ENCODE measurements at places on chromosomes 3 and 15. TPM values are rescaled to one million over a fixed set of nuclear protein-coding genes. Genes with fewer than 3 reads are reported as not detected.

Gene NR2F2
- total RNA-seq, result not detected

DNA sequence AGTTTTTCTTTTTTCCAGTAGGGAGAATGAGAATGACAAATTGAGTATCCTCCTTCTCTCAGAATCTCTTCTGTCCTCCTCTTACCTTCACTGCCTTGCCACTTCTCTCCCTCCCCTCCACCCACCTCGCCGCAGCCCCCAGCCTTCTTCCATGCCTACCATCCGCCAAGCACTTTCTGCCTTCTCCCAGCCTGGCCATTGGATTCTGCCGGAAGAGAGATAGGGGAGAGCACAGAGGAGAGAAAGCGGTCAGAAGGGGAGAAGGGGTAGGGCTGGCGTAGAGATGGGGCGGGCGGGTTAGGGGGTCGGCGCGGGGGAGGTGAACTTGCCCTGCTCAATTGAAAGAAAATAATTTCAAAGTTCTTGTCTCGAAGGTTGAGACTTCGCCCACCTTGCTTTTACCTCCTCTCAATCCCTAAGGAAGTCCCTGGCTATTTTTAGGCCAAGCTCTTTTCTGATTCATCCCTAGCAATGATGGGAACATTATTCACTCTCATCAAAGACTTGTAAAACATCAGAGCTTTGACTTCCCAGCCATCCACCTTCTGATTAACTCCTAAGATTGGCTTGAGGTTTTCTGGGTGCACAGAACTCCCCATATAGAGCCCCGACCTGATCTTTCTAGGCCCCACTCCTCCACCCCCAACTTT lies 811 bp downstream of the C3orf52 start:
- DNase-seq, result no peak
- H3K27me3 ChIP-seq, result peaks cover 21% of the 10 kb centered on the region
- H3K4me1 ChIP-seq, result peaks cover 26% of the 10 kb centered on the region
- H3K4me3 ChIP-seq, result peak overlapping the region; percentile 83

Gene ATP10A
- total RNA-seq, result not detected

GRCh38 chr15:63083044-63083443 lies 38.6 kb upstream of the LACTB start:
- H3K4me3 ChIP-seq, result no peak overlapping the region
- H3K36me3 ChIP-seq, result no peaks in the 10 kb centered on the region
- H3K27me3 ChIP-seq, result peaks cover 17% of the 10 kb centered on the region
- no peaks in the 10 kb centered on the region for H3K4me1 ChIP-seq
- DNase-seq, result no peak
- no peak overlapping the region for H3K27ac ChIP-seq

- H3K4me3 ChIP-seq, result no peak overlapping the region
- H3K4me1 ChIP-seq, result peaks cover 10% of the 10 kb centered on the region
- peaks cover 3% of the 10 kb centered on the region for H3K27me3 ChIP-seq
- no peak for DNase-seq
- H3K27ac ChIP-seq, result no peak overlapping the region
Observed at GRCh38 chr3:24154013-24154695, 209.1 kb downstream of the NR1D2 start.

GRCh38 chr3:129182390-129183185 lies 1.1 kb downstream of the CNBP start:
- peaks cover 47% of the 10 kb centered on the region for H3K36me3 ChIP-seq
- peak overlapping the region; percentile 95 for H3K27ac ChIP-seq
- peaks cover 52% of the 10 kb centered on the region for H3K4me1 ChIP-seq
- H3K27me3 ChIP-seq, result no peaks in the 10 kb centered on the region
- peak overlapping the region; percentile 95 for H3K4me3 ChIP-seq

- no peak overlapping the region for H3K27ac ChIP-seq
- H3K4me1 ChIP-seq, result no peaks in the 10 kb centered on the region
- no peaks in the 10 kb centered on the region for H3K36me3 ChIP-seq
- H3K4me3 ChIP-seq, result no peak overlapping the region
Observed at GRCh38 chr3:189685860-189686259, 54.7 kb downstream of the TP63 start.

DNA sequence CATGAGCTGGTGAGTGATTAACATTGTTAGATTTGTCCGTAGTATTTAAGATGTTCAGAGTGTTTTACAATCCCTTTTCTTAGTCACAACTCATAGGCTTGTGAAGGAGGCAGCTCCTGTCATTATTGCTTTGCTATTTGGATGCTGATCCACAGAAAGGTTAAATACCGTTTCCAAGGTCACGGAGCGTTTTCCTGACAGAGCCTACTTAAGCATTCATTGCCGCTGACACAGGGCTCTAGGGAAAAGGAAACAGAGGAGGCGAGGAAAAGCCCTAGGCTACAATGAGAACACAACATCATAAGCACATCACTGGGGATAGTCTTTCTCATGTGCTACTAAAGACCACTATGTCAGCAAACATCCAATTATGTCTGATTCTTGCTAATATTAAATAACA lies 38.5 kb upstream of the CPB1 start:
- no peaks in the 10 kb centered on the region for H3K36me3 ChIP-seq
- DNase-seq, result no peak

DNA sequence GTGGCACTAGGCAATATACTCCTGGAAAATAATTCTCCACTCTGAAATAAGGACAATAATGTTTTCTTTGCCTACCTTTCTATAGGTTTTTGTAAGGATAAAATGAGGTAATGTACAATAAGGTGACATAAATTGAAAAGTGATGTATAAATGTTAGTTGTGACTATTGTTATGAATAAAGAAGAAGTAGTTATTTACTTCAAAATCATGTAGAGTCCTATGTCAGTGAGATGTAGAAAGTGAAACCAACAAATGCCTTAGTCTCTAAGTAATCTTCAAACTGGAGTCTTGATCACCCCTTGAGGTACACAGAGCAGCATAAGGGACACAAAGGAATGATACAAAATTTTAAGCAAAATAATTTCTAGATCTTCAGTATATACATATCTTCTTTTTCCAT lies 60.3 kb upstream of the TP63 start:
- H3K4me1 ChIP-seq, result peaks cover 33% of the 10 kb centered on the region
- H3K27ac ChIP-seq, result peak overlapping the region; percentile 6
- H3K27me3 ChIP-seq, result no peaks in the 10 kb centered on the region
- no peak overlapping the region for H3K4me3 ChIP-seq

- DNase-seq, result no peak
- H3K36me3 ChIP-seq, result no peaks in the 10 kb centered on the region
- H3K27me3 ChIP-seq, result peaks cover 24% of the 10 kb centered on the region
- H3K27ac ChIP-seq, result no peak overlapping the region
Observed at GRCh38 chr3:179961071-179961702, 75.5 kb downstream of the PEX5L start.

DNA sequence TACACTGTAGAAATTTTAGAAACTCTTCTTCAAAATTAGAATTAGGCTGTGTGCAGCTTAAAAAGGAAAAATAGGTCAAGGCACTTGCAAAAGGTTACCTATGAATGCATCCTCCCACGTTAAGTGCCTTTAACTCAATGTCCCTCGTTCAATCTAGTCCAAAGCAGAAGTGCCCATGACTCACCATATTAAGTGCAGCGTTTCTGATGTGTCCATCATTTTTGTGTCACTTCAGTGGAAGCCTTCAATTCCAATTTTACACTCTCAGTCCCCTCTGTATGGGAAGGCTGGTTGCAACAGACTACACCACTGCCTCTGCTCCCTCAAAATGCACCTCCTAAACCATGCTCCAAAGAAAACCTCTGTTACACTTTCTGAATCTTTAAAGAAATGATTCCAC lies 53.4 kb downstream of the FOXB1 start:
- H3K36me3 ChIP-seq, result no peaks in the 10 kb centered on the region
- DNase-seq, result no peak
- no peak overlapping the region for H3K4me3 ChIP-seq
- no peaks in the 10 kb centered on the region for H3K4me1 ChIP-seq
- peaks cover 15% of the 10 kb centered on the region for H3K27me3 ChIP-seq
- no peak overlapping the region for H3K27ac ChIP-seq

GRCh38 chr15:61989667-61990066 lies 70.6 kb downstream of the VPS13C start:
- no peaks in the 10 kb centered on the region for H3K4me1 ChIP-seq
- no peak overlapping the region for H3K4me3 ChIP-seq
- no peaks in the 10 kb centered on the region for H3K27me3 ChIP-seq
- H3K36me3 ChIP-seq, result peaks cover 69% of the 10 kb centered on the region
- H3K27ac ChIP-seq, result no peak overlapping the region

- H3K4me1 ChIP-seq, result no peaks in the 10 kb centered on the region
- H3K36me3 ChIP-seq, result no peaks in the 10 kb centered on the region
- no peak overlapping the region for H3K4me3 ChIP-seq
- no peak overlapping the region for H3K27ac ChIP-seq
- DNase-seq, result no peak
Observed at GRCh38 chr15:75775296-75776064, 62.8 kb upstream of the CSPG4 start.

- H3K4me3 ChIP-seq, result no peak overlapping the region
- H3K27ac ChIP-seq, result no peak overlapping the region
- peaks cover 94% of the 10 kb centered on the region for H3K36me3 ChIP-seq
- DNase-seq, result no peak
- peaks cover 78% of the 10 kb centered on the region for H3K4me1 ChIP-seq
Observed at GRCh38 chr3:16476636-16477035, 36.9 kb downstream of the RFTN1 start.

DNA sequence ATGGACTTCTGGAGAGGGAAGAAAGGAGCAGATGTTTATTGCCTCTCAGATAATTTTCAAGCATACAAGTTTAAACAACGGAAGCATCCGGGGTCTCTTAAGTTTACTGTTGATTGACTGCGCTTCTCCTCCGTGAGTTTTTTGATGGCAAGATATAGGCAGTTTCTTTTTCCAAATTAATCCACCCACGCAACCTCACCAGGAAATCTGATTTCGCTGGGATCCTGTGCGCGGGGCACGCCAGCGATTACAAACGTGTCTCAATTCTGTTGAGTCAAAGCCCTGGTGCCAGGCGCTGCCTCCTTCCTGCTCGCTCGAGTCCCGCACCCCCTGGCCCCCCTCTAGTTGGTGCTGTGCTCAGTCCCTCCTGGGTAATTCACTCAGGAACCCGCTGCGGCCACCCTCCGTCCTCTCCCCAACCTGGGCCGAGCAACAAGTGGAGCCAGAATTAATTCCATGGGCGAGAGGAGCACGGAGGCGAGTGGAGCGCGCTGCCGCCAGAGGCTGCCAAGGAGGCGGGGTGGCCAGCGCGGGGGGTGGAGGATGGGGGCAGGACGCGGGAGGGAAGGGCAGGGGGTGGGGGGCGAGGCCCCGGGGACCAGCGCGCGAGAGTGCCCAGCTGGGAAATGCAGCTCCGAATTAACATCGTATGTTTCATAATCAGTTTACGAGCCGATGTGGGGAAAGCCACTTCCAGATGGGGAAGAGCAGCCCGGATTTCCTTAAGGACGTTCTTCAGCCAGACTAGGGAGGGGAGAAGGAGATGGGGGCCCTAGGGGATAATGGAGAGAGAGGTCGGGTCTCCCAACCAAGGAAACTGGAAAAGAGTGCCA lies 6.0 kb downstream of the WNT5A start:
- H3K27me3 ChIP-seq, result peaks cover 56% of the 10 kb centered on the region
- H3K36me3 ChIP-seq, result no peaks in the 10 kb centered on the region
- no peak overlapping the region for H3K4me3 ChIP-seq
- no peak overlapping the region for H3K27ac ChIP-seq
- DNase-seq, result no peak

GRCh38 chr3:29454161-29454611 lies 173.3 kb downstream of the RBMS3 start:
- no peaks in the 10 kb centered on the region for H3K4me1 ChIP-seq
- no peak for DNase-seq
- H3K4me3 ChIP-seq, result no peak overlapping the region
- no peaks in the 10 kb centered on the region for H3K27me3 ChIP-seq
- H3K27ac ChIP-seq, result no peak overlapping the region

GRCh38 chr15:33310481-33311311 lies at the start of gene RYR3:
RYR3 (plus strand) TSS chr15:33310967; CDS start chr15:33311046, 79 bp downstream.
- no peak within 1 kb of the TSS for H3K27ac ChIP-seq
- no peaks in the 10 kb centered on the region for H3K4me1 ChIP-seq
- no peak for DNase-seq
- no peaks in the 10 kb centered on the region for H3K36me3 ChIP-seq
- no peak within 1 kb of the TSS for H3K4me3 ChIP-seq

GRCh38 chr15:99923711-99924110 lies 190.5 kb upstream of the LYSMD4 start:
- H3K27ac ChIP-seq, result no peak overlapping the region
- H3K4me3 ChIP-seq, result no peak overlapping the region
- DNase-seq, result no peak
- H3K36me3 ChIP-seq, result no peaks in the 10 kb centered on the region

GRCh38 chr15:74464216-74464615 lies 3.3 kb upstream of the UBL7 start:
- H3K27ac ChIP-seq, result peak overlapping the region; percentile 77
- H3K4me1 ChIP-seq, result peaks cover 40% of the 10 kb centered on the region
- no peak for DNase-seq
- peaks cover 25% of the 10 kb centered on the region for H3K36me3 ChIP-seq
- no peaks in the 10 kb centered on the region for H3K27me3 ChIP-seq

DNA sequence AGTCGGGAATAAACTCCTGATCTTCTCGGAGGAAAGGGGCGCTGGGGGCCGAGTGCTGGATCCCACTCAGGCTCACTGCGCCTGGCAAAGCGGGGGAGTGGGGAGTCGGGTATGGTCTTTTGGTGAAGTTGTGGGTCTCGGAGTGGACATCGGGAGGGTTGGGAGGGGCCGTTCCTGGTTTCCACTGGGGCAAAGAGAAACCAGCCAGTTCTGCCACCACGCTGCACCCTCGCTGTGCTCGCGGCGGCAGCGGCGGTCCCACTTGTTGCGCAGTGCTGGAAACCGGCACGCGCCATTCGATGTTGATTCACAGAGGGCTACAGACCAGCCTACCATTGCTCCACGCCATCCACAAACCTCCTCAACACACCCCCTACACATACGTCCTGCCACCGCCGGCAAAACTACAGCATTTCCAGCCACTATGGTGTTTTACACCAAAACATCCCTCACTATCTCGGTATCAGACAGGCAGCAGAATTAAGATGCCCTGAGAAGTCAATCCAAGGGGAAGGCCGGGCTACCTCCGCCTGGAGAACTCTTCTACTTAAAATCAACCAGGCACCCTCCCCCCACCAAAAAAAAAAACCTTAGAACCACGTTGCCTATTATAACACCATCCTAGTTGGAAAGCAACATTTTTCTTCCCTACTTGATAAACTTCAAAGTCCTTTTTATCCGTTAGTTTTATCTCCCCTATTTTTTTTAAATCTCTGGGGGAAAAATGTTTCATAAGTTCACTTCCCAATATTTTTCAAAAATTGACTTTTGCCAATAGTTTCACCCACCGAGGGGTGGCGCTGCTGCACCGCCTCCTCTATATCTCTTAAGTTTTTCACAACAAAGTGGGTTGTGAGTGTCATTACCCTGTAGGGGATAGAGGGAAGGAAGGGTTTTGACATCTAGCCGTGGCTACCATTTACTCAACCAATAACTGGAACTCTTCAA lies 3.6 kb downstream of the BCL6 start:
- DNase-seq, result peak; percentile 56
- H3K4me1 ChIP-seq, result peaks cover 68% of the 10 kb centered on the region
- H3K4me3 ChIP-seq, result peak overlapping the region; percentile 98
- H3K27ac ChIP-seq, result peak overlapping the region; percentile 90
- H3K27me3 ChIP-seq, result no peaks in the 10 kb centered on the region

DNA sequence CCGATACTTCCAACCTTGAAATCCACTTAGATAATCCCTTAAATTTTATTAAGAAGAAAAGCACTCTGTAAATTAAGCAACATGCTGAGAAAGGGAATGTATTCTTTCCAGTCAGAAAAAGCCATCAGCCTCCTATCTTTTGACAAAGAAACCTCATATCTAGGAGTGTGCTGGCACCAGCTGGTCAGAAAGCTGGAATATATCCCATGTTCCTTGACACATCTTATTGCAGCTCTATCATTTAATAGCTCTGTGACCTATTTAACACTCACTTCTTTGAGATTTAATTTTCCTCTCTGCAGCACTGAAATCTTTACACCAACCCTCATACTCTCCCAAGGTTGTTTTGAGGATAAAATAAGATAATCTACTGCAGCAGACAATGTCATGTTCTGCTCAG lies 30.4 kb upstream of the CAPN7 start:
- H3K27ac ChIP-seq, result no peak overlapping the region
- H3K36me3 ChIP-seq, result no peaks in the 10 kb centered on the region
- DNase-seq, result no peak
- H3K27me3 ChIP-seq, result peaks cover 7% of the 10 kb centered on the region
- peaks cover 18% of the 10 kb centered on the region for H3K4me1 ChIP-seq
- H3K4me3 ChIP-seq, result no peak overlapping the region

Measured in activated B cell treated with CpG ODN at 0.5 μM for 24 hours (primary cell).